ENCODE measurements at places on chromosomes 2 and 18.

DNA sequence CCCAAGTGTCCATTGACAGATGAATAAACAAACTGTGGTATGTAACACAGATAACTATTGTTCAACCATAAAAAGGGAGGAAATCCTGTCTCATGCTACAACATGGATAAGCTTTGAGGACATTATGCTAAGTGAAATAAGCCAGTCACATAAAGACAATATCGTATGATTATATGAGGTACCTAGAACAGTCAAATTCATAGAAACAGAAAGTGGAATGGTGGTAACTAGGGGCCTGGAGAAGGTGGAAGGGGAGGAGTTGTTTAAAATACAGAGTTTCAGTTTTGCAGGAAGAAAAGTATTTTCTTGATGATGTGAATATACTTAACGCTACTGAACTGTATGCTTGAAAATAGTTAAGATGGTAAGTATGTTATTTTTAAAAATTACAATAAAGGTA, 304.6 kb upstream of the CXCR4 start:
- no peak for DNase-seq

DNA sequence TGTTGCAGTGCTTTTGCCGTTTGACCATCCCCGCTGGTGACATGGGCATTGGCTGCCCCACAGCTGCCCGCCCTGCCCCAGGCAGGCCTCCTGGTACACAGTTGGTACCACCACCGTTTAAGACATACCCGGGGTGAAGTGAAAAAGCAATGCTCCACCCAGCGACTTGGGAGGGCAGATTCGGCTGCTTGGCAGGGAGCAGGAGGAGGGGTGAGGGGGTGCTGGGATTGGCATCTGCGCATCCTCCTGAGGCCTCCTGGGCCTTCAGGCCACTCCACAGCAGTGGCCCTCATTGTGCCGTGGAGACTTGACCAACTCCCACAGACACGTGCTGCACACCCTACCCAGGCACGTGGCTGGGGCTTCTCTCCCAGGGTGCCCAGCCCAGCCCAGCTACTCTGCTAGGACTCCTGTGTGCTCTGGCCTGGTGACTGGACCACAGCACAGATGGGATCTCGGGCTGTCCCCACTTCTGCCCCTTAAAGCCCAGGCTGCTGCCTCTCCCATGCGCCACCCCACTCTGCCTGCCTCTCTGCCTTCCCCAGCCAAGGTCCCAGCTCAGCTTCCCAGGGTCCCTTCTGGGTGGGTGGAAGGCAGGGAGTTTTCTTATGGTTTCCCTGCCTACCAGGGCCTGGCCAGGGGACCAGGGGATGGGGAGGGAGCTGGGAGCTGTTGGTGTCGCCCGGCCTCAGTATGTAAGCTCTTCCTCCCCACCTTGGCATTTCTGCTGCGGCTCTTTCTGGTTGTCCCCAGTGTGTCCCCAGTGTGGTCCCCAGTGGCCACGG, 157.0 kb upstream of the HS6ST1 start:
- no peak for DNase-seq

DNA sequence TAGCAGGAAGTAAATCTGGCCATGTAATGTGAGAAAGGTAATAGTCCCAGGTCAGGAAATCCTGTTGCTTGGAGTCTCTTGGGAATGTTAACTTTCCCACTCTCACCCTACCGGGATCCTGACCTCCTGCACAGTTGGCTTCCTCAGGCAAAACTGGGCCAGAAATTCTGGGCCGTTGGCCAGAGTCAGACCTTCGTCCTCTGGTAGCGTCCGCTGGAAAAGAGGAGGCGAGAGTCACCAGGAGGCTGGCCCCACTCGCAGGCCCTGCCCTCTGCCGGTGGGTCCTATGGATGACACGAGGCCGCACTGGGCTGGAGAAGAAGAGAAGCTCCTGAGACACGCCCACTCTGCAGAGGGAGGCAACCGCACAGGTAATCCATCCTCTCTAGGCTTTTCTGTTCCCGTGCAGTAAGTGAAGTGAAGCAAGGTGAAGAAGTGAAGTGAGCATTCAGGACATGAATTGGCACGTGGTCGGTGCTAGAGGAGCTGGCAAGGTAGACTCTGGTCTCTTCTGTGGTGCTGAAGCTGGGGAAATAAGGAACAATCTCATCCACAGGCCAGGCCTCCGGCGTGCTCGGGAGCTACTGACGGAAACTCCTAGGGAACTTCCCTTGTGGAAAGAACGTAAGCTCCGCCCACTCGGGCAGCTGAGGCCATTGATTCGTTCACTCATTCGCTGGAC, 182.7 kb upstream of the GLI2 start:
- DNase-seq, result peak; percentile 83

DNA sequence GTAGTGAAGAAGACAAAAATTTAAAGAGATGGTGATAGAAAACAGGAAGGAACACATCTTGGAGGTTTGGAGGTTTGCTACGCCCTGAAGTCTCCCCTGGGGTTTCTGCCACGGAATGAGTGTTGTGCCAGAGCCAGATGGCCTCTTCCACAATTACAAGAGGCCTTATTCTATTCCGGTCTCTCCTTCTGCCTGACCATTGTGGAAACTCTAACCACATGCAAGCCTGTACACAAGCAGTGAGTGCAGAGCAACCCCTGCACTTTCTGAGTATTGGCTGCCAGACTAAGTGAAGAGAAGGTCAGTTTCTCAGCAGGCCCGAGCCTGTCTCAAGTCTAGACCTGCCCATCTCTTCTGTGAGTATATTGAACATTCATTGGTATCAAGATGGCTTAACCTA, 22.7 kb upstream of the MYO1B start:
- DNase-seq, result no peak

GRCh38 chr2:40639320-40639719, 187.4 kb upstream of the SLC8A1 start:
- no peak for DNase-seq

DNA sequence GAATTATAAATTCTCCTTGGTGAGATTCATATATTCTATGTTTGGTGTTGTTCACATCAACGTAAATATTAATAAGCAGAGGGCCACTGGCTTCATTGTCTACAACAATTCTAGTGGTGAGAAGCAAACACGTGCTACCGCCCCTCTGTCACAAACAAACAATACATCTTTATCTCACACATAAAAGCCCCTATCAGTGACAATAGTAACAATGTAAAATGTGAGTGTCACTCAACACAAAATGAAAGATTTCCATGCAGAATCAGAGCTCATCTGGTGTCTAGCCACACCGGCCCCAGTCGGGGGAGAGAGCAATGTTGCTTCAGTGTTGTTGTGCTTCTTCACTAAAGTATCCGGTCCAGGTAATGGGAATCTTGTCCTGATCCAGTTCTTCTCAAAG, 932.6 kb downstream of the SOCS6 start:
- DNase-seq, result no peak

GRCh38 chr2:218063486-218063885, 5.6 kb upstream of the RUFY4 start:
- no peak for DNase-seq

- peak; percentile 59 for DNase-seq
Observed at GRCh38 chr2:42513252-42513918, 19.6 kb upstream of the KCNG3 start.

DNA sequence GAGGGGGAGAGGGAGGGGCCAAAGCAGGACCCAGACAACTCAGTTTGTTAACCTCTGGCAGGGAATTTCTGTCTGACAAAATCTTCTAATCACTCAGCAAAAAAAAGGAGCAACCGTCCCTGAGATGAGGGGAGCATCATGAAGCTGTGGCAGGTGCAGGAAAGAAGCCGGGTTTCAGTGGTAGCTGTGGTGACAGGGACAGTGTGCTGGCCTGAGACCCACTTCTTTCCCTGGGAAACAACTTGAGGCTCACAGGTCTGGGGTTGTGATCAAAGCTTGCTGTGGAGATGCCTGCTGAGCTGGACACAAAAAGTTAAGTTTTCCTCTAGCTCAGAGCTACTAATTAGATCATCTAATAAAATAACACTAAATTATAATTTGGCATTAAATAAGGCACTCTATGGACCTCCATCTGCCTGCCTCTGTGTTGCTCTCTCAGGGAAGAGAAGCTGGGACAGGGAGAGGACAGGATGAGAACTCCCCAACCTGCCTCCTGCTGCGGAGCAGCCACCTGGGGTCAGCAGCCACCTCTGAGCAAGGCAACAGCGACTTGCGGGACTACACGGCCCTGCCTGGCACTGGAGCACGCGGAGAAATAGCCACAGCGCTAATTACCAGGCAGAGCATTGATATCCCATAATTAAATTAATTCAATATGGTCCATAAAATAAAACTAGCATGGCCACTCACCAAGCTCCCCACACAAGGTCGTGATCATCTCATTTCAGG, 104.6 kb upstream of the TEX51 start:
- no peak for DNase-seq

- DNase-seq, result no peak
Observed at GRCh38 chr2:8997631-8998030, 5.9 kb downstream of the MBOAT2 start.

DNA sequence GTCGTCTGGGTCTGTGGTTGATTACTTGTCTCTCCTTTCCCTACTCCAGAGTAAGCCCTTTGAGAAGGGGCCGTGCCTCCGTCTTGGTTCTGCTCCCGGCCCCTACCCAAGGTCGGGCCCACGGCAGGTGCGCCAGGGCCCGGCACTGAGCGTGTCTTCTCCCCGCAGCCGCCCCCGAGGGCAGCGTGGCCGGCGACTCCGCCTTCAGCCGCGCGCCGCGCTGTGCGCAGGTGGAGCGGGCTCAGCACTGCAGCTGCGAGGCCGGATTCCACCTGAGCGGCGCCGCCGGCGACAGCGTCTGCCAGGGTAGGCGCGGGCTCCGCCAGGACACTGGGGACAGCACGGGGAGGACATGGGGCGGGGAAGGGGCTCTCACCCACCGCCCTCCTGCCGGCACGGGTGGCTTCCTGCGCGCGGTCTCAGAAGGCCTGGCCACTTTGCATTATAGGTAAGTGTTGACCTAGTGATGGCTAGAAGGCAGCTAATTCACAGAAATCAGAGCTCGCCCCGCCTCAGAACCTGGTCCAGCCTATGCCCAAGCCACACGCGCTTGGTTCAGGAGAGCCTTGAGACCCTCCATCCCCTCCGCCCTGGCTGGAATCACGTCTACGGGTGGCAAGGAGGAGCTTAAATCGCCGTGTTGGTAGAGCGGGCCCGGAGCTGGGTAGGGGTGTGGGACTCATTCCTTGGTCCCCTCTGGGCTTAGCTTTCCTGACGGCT, 43.5 kb downstream of the FBLN7 start:
- no peak for DNase-seq

GRCh38 chr2:99573634-99574251, 83.9 kb upstream of the REV1 start:
- DNase-seq, result no peak

DNA sequence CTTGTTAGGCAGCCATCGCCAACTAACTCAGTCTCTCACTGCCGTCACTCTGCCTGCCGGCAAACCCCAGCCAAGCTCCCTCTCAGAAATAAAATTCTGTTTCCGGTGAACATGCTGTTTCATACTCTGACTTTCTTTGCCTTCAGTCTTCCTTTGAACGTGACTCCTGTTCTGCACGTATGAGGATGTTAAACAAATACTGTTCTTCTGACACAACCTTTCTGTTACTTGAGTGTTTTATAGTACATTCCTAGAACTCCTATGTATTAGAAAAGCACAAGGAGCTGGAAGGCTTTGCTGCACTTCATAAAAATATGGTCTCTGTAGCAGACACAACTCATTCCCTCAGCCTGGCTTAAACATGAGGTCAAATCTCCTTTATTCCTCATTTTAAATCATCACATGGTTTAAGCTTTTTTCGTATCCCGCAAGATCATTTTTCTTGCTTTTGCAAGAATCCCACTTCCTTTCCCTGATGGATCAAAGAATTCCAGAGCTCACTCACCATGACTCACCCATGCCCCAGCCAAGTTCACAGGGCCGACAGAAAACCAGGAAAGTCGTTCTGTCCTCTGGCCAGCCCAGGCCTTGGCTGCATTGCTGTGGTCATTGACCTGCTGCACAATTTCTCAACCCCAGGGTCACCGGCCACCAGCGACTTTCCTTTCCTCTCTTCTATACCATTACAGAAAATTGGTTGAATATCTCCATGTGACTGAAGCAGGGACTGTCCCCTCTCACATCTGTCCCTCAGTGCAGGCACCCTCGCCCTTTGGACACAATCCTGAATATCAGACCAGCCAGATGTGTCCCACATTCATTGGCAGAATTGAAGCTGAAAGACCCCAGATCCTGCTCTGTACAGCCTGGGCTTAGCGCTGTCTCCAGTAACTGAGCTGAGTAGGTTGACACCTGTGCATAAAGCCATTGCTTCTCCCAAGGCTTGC, 183.1 kb upstream of the ARL4C start:
- peak; percentile 97 for DNase-seq

DNA sequence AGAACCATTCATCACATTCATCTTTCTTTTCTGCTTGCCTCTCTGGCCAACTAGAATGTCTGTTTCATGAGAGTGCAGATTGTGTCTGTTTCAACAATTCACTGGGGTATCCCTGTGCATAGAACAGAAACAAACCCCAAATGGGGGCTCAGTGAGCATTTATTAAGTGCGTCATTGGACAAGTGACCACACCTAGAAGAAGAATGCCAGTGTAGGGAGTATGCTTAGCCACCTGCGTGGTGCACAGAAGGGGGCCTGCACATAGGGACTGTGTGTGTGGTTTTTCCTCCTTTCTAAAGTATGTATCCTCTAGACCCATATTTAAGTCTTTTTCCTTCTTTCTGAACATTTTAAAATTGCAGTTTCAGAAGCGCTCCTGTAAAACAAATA, 255.9 kb downstream of the AGAP1 start:
- no peak for DNase-seq

DNA sequence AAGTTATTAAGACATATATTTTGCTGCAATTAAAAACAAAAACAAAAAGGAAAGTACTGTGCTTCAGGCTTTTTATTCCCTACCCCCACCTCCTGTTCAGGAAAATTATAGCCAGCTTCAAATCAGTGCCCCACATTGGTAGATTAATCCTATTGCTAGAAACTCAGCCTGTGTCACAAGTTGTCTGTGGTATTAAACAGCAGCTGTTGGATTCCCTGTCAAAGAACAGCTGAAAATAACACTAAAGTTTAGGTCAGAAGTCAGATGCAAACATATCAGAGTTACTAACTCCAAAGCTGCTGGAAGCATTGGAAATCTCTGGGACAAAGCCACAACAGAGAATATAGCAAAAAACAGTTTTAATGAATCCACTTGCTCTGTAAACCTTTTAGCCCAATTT, 818 bp upstream of the CCDC141 start:
- no peak for DNase-seq

GRCh38 chr2:136441979-136442714, 323.2 kb upstream of the THSD7B start:
- DNase-seq, result no peak

- DNase-seq, result no peak
Observed at GRCh38 chr2:12642332-12642731, 74.4 kb upstream of the TRIB2 start.

- DNase-seq, result no peak
Observed at GRCh38 chr2:181371195-181371594, 86.0 kb upstream of the ITGA4 start.

DNA sequence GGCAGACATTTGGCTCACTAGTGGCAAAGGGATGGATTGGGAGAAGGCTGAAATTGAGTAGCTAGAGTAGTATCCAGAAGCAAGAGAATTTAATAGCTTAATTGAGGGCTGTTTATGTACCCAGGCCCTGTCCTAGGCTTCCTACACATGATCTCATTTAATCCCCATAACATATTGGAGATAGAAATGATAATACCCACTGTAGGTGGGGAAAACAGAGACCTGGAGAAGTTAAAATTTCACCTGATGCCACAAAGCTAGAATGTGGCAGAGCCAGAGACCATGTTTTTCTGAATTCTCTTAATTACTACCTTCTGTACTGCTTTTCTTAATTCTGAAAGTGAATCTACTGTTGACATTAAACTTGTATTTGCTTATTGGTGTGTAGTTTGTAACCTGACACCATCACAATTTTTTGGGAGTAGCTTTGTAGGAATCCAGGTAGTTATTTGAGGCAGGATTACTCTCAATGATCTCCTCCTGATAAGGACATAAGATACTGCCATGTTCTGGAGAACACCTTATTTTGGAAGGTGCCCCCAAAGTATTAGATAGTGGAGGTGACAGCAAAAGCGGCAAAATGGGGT, 42.2 kb downstream of the RAB10 start:
- no peak for DNase-seq

All from renal cortical epithelial cell (primary cell).